ENCODE measurements at places on chromosomes 6 and 20.

DNA sequence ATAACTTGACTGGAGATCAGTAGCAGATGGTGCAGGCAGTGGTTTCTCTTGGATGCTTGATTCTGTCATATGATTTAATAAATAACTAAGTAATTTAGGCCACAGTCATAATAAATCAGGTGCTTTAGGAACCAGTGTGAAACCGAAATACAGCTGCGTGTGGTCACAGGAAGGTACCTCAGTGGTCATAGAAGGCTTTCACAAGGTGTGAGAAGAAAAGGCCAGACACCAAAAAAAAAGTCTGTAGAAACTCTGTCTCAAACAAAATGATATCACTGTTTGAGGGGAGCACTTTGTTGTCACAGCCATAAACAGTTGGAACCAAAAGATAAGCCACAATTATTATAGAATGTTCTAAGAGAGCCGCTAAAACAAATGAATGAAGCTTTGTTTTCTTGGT lies 56.5 kb downstream of the ARMC2 start:
- DNase-seq, result no peak

- DNase-seq, result no peak
These were observed 121.2 kb upstream of the AKAP12 start for GRCh38 chr6:151118461-151119123.

GRCh38 chr6:3750317-3751076 lies 1.0 kb downstream of the PXDC1 start:
- no peak for DNase-seq

DNA sequence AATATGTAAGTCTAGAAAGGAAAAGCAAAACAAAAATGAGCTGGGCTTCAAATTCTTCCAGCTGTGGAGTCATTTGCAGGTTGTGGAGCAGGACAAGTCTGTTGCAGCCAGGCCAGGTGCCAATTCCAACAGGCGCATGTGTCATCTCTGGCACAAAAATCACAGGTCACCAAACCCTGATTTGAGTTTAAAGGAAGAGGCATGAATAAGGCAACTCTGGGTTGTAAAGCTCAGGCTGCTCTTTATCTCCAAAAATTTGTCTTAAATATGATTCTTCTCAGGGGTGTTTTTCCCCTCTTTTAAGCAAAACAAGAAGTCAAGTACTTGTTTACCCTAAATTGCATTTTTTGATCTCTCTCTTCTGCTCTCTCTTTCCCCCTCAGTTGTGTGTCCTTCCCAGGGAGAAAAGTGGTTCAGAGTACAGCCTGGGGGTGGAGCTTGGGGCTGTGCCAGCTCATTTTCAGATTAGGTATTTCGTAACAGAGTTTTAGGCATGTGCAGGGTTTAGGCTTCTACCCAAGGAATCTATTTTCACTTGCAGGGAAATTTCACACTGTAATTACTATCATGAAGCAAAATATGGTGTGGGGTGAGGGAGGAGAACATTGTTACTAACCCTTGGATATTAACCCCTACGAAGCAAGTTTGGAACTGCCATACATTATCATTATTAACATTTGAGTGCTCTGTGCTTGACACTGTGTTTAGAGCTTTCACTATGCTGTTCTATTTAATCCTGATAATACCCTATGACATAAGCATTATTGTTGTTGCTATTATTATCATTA lies 8.3 kb upstream of the NCOA3 start:
- peak; percentile 13 for DNase-seq

DNA sequence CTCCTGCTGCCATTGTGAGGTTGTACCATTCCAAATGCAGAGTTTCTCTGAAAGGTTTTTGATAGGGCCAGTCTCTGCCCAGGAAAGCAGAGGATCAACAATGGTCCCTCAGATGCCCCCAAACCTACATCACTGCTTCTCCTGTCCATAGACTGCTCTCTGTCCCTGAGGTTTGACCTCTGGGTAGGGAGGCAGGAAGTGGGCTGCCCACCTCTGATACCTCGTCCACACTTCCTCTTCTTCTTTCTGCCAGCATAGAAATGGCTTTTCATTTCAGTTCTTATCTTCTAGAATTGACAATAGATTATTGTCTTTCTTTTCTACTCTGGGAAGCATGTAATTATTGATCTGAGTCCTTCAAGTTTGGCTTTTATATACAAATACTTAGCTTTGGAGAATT lies 170.6 kb downstream of the TRMT11 start:
- DNase-seq, result no peak

All from activated CD8-positive, alpha-beta memory T cell treated with anti-CD3 and anti-CD28 coated beads for 4 hours (primary cell).